ENCODE measurements at places on chromosomes 7 and 10. TPM values are rescaled to one million over a fixed set of nuclear protein-coding genes. Genes with fewer than 3 reads are reported as not detected.

DNA sequence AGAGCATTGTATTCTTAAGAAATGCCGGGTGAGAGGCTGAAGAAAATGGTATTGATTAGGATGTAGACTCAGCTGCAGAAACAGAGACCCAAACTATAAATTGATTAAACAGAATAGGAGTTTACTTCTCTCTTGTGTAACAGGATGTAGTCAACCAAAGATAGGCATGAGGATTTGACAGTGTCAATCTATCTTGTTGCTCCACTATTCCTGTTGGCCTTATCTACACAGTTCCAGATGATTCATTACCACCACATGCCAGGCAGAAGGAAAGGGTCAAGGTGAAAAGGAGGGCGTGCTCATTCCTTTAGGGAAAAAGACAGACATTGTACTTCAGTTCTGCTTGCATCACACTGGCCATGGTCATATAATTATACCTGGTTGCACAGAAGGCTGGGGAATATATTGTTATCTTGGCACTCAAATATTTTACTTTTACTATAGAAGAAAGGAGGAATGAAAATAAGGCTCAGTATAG lies 11.9 kb upstream of the DMTF1 start:
- DNase-seq = no peak

- no peak for DNase-seq
These were observed 138.6 kb downstream of the RGS10 start for GRCh38 chr10:119403921-119404320.

DNA sequence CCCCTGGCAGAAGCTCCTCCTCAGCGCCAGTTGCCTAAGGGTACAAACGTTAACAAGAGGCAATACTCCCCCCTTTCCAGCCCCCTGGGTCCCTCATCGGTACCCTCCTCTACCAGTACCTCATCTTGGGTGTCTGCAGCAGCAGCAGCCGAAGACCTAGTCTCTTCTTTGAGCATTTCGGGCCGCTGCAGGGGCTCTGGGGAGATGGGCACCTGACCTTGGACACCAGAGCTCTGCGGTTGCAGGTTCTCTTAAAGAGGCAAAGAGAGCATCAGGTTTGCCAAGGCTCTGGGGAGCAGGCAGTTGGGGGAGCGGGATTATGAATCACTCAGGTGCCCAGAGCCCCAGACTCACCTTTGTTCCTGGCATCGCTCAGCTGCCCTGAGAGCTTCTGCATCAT lies 3.5 kb downstream of the FBXL15 start:
- DNase-seq = no peak

GRCh38 chr7:88670536-88670935 lies 89.0 kb upstream of the ZNF804B start:
- no peak for DNase-seq

Gene ADIRF
- total RNA-seq = 13.2 TPM

- peak; percentile 56 for DNase-seq
These were observed 1040.2 kb upstream of the SORCS1 start for GRCh38 chr10:108204528-108205305.

Gene ANKRD16
- total RNA-seq = 9.4 TPM

- DNase-seq = no peak
These were observed 66.6 kb upstream of the MGMT start for GRCh38 chr10:129400426-129400825.

DNA sequence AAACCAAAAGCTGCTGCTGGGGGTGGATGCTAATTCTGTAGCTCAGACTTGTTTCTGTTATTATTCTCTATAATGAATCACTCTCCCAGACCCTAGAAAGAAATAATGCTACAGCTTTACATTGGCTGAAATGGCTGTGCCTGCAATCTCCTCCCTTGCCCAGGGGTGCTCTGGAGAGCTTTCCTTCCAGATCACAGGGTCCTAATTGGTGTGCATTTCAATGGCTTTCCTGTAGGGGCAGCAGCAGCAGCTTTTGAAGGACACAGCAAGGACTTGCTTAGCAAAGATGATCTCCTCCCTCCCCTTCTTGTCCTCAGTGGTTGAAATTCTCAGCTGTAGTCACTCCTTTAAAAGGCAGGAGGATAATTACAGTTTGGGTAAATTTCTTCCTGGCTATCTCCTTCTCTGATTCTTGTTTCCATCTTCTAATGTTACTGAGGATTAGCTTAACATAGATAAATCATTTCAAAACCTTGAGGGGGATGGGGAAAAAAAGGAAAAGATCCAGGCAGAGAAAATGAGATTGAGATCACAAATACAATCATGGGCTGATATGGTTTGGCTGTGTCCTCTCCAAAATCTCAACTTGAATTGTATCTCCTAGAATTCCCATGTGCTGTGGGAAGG lies 120.2 kb upstream of the CTTNBP2 start:
- peak; percentile 28 for DNase-seq

DNA sequence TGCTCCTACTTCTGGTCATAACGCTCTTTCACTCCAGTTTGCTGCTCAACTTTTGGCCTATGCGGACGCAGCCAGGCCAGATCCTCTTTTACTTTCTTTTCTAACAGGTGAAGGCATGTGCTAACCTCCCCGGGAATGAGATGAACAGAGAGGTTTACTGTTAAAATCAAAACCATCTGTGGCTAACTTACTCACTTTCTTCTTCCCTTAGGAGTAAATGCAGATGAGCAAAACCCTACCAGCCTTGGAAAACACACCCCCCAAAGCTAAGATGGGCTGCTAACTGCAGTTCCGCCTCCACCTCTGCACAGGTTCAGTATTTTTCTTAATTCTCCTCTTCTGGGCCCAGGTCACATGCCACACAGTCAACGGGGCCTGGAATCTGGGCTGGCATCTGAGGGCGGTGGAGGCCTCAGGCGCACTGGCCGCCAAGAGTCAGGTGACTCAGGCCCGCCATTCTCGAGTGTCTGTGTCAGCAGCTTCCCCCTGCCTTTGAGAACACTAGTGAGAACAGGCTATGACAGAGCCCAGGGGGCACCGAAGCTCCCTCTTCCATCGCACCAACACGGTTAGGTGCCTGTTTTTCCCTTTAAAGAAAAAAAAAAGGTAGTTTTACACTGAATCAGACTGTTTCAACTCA lies 11.1 kb downstream of the FAM53B start:
- peak; percentile 56 for DNase-seq

DNA sequence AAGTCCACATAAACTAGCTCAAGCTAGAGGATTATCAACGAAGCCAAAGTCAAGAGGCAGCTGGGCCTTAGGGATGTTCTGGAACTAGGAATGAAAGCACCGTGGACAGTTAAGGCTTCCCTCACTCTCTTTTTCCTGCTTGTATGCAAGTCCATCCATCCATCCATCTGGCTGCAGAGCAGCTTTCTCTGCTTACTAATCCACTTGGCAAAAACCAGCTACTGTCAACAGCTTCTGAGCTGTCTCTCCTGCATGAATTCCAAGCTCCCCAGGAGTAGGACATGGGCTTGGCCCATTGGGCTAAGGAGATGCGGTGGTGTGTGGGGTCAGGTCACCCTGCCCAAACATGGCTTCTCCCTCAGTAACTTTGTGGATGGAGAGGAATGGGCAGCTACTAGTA lies 66.2 kb downstream of the NAMPT start:
- DNase-seq = no peak

Gene C10orf53
- not detected for total RNA-seq

- no peak for DNase-seq
These were observed 468.6 kb upstream of the TEX47 start for GRCh38 chr7:89264126-89264525.

- DNase-seq = no peak
These were observed 98.8 kb upstream of the MACROH2A2 start for GRCh38 chr10:69953851-69954250.

GRCh38 chr10:13732465-13732881 lies 145.7 kb downstream of the PRPF18 start:
- DNase-seq = no peak

DNA sequence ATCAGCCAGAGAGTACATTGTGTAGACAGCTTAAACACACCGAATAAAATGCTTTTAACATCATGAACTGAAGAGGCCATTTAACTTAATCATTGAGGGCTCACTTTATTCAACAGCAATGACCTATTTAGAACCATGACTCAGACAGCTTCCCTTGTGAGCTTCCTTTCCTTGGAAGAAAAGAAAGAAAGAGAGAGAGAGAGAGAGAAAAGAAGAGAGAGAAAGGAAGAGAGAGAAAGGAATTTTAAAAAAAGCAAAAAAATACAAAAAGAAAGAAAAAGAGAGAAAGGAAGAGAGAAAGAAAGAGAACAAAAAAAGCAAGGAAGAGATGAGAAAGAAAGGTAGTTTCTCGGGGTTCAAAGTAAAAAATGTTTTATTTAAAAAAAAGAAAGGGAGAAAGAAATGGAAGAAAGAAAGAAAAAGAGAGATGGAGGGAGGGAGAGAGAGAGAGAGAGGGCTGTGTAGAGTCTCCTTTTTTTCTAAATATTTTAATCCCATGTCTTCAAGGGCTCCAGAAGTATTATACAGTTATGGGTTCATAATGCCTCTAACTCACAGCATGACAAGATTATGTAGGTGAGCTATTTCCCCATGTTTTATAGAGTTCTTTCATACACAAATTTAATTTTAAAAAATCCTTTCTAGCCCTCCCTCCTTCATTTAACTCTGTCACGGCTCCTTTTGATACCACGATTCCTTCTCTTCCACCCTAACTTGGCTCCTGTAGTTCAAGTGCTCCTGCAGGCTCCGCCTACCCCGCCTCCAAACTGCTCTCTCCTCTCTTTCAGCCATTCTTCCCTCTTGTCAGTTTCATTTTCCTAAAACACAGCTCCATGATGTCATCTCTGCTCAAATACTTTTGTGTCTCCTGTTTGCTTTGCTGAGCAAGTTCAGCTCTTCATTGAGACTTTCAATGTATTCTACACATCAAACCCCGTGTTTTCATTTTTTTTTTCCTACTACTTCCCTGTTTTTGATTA lies 85.5 kb downstream of the PRTFDC1 start:
- peak; percentile 55 for DNase-seq

GRCh38 chr10:90784771-90785170 lies 73.1 kb downstream of the HTR7 start:
- no peak for DNase-seq

Gene LIPK
- total RNA-seq = 1.1 TPM

DNA sequence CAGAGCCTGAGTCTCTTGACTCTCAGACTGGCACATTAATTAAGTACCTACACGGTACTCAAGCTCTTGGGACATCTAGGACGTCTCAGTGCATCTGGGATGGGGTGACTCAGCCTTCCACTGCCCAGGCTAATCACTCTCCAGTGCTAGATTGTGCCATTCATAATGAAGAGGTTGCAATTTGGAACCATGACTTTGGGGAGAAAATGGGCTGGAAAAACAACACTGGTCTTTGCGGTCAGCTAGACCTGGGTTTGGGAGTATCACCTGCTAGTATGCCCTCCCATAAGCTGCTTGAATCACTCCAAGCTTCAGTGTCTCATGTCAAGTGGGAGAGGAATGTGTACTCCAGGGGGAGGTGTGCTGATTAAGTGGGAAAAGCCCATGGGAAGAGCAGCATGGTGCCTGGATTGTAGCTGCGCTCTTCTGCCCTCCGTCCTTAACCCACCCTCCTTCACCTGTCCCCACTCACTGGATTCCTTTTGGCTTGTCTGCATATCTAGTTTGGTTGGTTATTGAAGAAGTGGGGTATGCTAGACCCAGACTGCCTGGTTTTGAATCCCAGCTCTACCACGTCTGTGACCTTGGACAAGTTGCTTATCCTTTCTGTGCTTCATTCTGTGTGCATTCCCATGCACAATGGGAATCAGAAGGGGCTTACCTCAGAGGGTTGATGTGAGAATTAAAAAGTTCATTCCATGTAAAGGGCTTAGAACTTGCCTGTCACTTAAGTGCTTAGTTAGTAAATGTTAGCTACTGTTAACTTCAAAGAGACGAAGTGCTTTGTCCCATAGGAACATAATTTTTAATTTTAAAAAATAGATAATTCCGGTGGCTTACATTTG lies 3.8 kb downstream of the NFE2L3 start:
- DNase-seq = no peak

GRCh38 chr7:98745722-98746318 lies 124.0 kb downstream of the TMEM130 start:
- peak; percentile 70 for DNase-seq

Gene RSPH10B2
- total RNA-seq = not detected

Gene H2BK1
- not detected for total RNA-seq

- DNase-seq = peak; percentile 74
These were observed 3.5 kb upstream of the AEBP1 start for GRCh38 chr7:44100458-44101302.

Gene CRHR2
- 0.51 TPM for total RNA-seq

- no peak for DNase-seq
These were observed 237.7 kb downstream of the WDR37 start for GRCh38 chr10:1293636-1294435.

GRCh38 chr7:50730446-50731400 lies 52.0 kb downstream of the GRB10 start:
- no peak for DNase-seq

- DNase-seq = no peak
These were observed 198.0 kb downstream of the CAMK1D start for GRCh38 chr10:12547301-12547771.

Gene SCD
- total RNA-seq = 15.7 TPM

DNA sequence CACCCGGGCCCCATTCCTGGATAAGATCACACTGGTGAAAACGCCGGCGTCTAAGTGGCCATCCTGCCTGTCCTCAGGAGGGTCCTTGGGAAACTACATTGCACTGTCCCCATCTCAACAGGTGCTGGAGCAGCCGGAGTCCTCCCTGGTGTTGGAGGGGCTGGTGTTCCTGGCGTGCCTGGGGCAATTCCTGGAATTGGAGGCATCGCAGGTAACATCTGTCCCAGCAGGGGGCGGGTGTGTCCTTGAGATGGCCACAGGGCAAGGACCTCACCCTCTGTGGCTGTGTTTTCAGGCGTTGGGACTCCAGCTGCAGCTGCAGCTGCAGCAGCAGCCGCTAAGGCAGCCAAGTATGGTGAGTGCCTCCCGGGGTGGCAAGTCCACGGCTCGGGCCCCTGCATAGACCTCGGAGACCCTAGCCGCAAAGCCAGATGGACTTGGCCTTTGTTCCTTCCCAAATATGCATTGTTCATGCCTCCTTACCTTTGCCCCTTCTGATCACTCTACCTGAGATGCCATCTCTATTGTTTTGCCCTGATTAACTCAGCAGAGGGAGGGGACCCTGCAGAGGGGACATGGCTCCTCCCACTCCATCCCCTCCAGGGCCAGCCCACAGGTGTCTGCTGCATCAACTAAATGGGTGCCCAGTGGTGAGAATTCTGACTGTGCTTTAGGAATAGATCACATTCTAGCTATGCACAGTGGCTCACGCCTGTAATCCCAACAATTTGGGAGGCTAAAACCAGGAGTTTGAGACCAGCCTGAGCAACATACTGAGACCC lies 23.8 kb downstream of the ELN start:
- peak; percentile 34 for DNase-seq

GRCh38 chr7:96121752-96122151 lies 200.1 kb downstream of the SLC25A13 start:
- DNase-seq = no peak

- no peak for DNase-seq
These were observed 1.5 kb downstream of the CUZD1 start for GRCh38 chr10:122844146-122844545.

DNA sequence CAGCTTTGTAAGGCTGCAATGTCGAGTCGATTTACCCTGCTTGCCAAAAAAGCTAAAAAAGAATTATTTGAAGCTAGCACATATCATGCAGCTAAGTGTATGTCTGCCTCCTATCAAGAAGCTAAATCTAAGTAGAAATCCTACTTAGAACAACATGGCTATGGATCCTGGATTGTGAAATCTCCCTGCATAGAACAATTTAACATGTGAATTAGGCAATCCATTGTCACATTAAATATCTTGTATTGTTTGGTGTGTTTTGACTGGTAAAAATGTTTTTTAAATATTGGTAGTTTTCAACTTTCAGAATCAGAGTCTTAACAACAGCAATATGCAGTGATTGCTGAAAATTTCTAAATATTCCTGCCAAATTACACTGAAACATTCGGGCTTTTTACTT lies 73.3 kb downstream of the SKIDA1 start:
- no peak for DNase-seq

- no peak for DNase-seq
These were observed 927 bp upstream of the MKX start for GRCh38 chr10:27746397-27747095.

Data from tongue (tissue), 3 donors.